ENCODE measurements at places on chromosomes 2 and 18.

- no peak for DNase-seq
Measured at GRCh38 chr2:168237741-168238140, 9.7 kb downstream of the STK39 start.

- no peak for DNase-seq
Measured at GRCh38 chr18:33836564-33836963, 258.5 kb downstream of the ASXL3 start.

DNA sequence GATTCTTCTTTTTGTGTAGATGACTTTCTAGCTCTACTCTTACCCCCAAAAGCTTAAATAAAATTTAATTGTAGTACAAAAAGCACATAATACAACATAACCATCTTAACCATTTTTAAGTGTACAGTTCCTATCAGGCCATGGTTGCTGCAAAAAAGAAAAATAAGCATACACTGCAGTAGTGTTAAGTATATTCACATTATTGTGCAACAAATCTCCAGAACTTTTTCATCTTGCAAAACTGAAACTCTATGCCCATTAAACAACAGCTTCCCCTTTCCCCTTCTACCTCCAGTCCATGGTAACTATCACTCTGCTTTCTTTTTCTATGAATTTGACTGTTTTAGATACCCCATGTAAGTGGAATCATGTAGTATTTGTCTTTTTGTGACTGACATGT lies 18.1 kb downstream of the PPM1B start:
- no peak for DNase-seq

- no peak for DNase-seq
Measured at GRCh38 chr2:236972491-236973342, 113.0 kb upstream of the COPS8 start.

DNA sequence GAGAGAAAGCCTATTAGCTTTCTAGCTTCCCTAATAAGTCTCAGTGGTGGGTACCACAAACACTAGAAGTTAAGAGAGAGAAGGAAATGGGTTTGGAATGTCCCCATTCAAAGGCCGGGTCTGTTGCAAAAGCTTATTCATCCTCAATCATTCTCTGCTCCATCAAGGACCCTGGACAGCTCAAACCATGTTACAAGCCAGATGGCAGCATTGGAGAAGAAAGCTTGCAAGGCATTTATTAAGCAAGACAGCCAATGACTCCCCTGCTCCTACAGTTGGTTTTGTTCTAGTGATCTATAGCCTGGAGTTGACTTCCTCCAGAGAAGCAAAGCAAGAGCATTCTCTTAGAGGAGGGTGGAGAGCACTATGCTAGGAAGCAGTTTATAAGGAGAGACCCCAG lies 86.9 kb upstream of the LMAN1 start:
- DNase-seq = no peak

GRCh38 chr2:53727921-53728320 lies 39.7 kb upstream of the CHAC2 start:
- DNase-seq = no peak

DNA sequence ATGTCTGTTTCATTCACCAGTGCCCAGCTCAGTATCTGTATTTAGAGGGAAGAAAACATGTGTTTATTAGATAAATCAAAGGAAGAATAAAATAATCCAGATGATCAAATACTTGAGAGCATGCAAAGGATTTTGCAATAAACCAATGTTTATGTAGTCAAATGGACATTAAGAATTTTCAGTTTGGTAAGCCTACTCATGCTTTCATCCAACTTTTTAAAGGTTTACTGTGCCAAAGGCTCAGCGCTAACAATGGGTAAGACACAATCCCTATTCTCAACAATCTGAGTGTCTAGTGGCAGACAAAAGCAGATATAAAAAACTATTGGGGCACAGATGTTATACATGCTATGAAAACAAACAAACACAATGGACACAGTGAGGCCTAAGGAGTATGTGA lies 26.3 kb downstream of the GRB14 start:
- no peak for DNase-seq

DNA sequence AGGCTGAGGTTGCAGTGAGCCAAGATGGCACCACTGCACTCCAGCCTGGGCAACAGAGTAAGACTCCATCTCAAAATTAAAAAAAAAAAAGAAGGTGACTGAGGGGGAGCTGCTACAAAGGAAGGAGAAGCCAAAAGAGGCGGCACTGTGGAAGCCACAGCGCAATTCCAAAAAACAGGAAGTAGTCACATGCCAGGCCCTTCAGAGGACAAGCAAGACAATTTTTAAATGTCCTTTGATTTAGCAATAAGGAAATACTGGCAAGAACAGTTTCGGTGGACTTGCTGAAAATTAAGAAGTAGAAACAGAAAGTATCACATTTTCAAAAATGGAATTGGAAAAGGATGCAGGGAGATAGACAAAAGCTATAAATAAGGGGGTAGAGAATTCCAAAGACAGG lies 122.8 kb downstream of the OSBPL1A start:
- DNase-seq = no peak
